WERI-Rb-1 (cell line): ENCODE measurements at places on chromosomes 2 and 18.
A peak's percentile ranks its signal among the peaks of the same experiment; 100 is the strongest.

- no peak for DNase-seq
Observed at GRCh38 chr2:122999821-123000220, 1025.3 kb upstream of the CNTNAP5 start.

DNA sequence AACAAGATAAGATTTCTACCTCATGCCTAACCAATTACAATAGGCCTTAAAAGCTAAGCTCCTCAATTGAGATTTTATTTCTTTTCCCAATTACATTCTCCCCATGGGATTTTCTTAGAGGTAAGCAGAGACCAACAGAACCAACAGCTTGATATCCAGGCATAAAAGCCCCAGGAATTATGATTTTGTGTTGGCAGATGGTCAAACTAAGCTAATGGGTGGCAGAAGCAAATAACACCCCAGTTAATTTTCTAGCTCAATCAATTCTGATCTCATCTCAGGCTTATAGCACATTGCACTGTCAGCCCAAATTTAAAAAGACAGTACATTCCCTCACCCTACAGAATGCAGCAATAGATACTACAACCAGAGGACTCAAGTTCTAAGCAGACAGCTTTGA, 156.4 kb downstream of the NRXN1 start:
- DNase-seq = no peak

DNA sequence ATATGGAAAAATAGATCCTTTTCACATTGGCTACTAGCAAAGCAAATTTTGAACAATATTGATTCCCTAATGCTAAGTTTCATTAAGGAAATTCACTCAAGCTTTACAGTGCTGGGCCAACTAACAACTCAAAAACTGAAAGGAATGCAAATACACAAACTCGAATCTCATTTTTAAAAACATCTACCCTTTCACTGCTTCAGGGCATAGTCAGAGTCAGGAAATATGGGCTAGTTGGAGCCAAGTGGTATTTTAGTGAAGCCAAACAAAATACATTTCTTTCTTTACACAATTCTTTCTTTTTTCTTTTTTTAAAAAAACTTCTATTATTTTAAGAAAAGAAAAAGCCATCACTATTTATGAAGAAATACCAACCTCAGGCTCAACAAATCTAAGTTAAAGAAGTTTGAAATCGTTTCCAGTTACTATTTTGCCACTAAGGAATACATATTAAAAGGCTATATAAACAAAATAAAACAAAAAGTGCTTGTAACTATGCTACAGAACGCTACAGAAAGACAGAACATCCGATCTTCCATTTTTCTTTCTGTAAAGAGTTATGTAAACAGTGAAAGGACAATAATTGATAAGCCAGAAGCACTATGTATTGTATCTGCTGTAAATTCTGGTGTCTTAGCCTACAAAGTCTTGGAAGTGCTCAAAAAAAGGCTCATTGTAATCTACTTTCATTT, 113.6 kb upstream of the STK17B start:
- DNase-seq = no peak

DNA sequence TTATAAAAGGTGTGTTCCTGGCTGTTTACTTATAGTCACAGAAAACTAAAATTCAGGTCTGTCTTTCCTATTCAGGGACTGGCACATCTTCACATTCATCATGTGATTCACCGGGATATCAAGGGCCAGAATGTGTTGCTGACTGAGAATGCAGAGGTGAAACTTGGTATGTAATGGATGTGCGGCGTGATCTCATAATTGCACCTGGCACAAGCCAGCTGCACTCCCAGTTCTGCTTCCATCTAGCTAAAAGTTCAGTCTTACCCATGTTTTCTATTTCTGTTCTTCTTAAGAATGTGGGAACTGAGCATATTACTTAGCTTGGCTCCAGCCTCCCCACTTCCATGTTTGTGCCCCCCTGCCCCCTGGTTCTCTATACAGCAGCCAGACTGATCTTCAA, 131.9 kb downstream of the MAP4K4 start:
- no peak for DNase-seq

- no peak for DNase-seq
Observed at GRCh38 chr2:140643761-140644187, 1487.0 kb downstream of the LRP1B start.

DNA sequence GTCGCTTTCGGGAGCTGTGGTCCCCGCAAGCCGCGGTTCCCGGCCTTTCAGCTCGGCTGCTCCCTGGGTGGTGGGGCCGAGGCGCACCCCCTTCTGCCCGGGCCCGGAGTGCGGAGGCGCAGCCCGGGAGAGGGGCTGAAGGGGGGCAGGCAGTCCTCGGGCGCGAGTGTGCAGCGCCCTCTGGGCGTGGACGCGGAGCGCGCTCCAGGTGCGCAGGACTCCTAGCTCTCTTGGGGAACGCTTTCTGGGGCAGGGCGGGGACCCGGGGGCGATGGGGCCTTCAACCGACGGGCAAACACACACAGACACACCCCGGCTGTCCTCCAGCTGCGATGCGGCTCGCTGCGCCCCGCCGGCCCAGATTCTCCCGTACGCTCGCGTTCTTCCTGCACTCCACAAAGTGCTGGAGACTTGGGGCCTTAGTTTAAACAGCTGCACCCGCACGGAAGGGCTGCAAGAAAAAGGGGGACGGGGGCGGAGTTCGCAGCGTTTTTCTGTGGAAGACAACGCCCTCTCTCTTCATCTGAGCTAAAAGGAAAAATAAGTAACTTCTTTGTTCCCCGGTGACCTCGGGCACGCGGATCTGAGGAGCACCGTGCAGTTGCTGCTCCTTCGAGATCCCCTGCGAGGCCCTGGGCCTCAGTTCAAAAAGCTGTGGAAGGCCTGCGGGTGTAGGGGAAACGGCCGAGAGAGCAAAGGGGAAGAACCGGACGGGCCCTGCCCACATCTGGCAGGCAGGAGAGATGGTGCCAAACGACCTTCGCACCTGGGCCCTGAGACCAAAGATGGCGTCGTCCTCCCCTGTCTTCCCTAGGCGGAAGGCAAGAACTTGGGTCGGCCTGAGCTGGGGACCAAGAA, 593 bp upstream of the SDC1 start:
- DNase-seq = peak; percentile 93

DNA sequence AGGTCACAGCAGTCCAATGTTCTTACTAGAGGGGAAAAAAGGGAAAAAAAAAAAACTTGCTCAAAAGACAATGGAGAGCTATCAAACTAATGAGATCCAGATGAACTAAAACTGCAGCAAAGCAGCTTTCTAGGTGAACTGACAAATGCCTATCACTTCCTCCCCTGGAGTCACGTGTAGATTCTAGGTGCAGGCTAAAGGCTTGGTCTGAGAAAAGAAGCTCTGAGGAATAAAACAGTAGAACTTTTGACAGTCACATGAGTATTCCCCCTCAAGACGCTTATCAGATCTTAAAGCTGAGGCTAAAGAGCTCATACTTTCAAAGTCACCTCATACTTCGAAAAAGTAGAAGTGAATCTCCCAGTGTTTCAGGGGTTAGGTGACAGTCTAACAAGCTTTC, 42.3 kb downstream of the SMAD2 start:
- DNase-seq = no peak

DNA sequence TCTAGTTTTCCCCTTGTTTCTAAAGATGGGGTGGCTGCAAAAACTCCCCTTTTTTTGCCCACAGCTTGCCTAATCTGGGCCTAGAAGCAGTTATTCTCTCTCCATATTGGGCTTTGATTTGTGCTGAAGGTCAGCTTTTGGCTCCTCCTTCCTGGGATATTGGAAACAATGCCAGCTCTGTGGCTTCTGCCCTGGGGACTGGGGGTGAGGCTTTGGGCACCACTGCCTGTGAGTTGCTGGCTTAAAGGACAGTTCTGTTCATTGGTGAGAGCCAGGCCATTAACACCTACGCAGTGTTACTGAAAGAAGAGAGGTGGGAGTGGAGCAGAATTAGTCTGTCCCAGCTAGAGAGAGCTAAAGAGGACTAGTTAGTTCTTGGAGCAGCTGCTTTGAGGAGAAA, 4.3 kb downstream of the UBXN2A start:
- DNase-seq = no peak

DNA sequence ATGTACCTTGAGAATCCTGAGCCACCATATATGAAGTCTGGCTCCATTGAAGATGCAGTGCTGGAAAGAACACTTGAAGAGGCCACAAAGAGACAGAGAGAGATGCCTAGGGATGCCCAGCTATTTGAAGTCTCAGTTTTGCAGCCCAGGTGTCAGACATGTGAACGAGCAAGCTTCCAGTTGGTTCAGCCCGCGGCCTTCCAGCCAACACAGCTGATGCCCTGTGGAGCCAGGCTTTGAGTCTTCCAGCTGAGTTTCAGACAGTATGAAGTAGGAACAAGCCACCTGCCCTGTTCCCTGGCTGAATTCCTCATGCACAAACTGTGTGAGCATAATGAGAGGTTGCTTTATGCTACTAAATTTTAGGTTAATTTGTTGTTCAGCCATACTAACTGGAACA, 108.8 kb downstream of the SPHKAP start:
- no peak for DNase-seq

- DNase-seq = no peak
Observed at GRCh38 chr2:192414794-192415193, 220.1 kb upstream of the TMEFF2 start.

GRCh38 chr2:47664817-47665216, 118.1 kb upstream of the MSH6 start:
- peak; percentile 31 for DNase-seq

DNA sequence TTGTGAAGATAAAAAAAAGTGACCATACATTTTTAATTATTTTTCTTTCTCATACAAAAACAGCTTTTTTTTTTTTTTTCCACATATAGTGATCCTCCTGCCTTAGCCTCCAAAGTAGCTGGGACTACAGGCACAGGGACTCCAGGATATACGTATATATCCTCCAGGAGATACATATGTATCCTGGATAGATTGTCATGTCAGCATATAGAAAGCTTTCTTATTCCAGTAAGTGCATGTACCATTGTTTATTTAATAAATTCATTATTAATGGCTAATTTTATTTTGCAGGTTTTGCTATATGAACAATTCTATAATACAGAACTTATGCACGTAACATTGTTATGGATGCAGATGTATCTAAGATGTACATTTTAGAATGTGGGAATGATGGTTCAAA, 138.7 kb downstream of the DOK6 start:
- no peak for DNase-seq

GRCh38 chr2:174484573-174484972, 2.3 kb downstream of the GPR155 start:
- no peak for DNase-seq

DNA sequence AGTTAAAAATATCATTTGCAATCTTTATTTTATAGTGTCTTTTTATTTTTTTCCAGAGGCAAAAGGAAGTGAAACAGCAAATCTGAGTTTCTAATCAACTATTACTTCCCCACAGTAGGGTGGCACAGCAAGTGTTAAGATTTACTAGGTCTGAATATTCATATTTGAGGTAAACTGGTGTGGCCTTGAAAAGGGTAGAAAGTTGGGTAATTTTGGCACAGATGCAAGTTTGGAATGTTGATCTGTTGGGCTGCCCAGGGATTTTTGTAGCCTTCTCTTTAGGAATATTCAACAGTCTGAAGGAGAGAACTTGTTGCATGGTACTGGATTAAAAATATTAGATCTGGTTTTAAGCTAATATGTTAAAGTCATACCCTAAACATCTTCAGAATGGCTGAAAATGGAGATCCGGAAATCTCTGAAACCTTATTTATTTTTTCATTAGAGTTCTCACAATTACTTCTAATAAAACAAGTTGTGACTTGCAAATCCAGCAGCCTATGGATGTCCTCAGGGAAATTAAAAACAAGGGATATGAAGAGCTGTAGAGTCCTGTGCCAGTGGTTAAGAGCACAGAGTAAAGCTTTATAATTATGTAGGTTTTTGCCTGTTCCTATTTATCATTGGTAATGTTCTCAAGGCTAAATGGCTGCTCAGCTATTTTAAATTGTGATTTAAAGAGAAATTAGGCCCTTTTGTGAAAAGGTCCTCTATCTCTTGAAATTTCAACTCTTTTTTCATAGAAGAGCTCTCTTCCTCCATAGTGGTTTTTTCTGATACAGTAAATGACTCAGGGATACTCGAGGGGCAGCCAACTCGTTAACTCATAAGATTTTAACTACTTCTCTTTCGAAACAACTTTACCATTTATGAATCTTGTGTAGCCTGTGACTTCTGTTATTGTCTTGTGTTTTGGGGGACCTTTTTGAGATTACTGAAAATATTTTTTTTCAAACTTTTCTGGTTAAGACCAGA, 11.0 kb downstream of the TANK start:
- no peak for DNase-seq

GRCh38 chr2:178403671-178404306, 47.2 kb downstream of the PRKRA start:
- DNase-seq = no peak

GRCh38 chr18:43022874-43023273, 92.6 kb downstream of the RIT2 start:
- no peak for DNase-seq

GRCh38 chr2:202098291-202098690, 25.2 kb downstream of the KIAA2012 start:
- no peak for DNase-seq

- DNase-seq = peak; percentile 61
Observed at GRCh38 chr18:31684279-31685096, at the start of gene B4GALT6. Gene B4GALT6, minus strand, starts transcription at chr18:31684581. Its CDS starts 155 bp downstream, at chr18:31684426.

DNA sequence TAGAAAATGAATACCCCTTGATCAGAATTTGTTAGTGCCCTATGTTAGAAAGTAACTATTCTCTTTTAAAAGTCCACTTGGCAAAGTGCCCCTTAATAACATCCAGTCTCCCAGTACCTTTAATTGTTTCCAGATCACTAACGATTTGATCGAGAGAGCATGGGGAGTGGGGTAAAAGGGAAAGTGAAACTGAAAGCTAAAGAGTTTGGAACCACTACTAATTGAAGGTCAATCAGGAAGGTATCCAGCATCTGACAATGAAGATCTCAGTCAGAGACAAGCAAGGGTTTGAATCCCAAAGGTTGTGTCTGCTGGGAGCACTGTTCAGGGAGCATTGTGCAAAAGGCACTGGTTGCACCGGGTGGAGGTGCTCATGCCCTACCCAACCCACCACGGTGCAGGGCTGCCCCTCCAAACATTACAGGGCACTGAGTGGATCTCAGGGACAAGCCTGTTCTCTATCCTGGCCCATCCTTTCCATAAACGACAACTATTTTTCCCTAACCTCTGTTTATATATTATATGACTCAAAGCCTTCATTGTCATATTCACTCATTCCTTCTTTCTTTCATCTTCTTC, 14.6 kb upstream of the RIT2 start:
- DNase-seq = no peak

GRCh38 chr2:238868067-238868524, 20.2 kb downstream of the TWIST2 start:
- DNase-seq = no peak

- no peak for DNase-seq
Observed at GRCh38 chr2:67645280-67646138, 248.4 kb downstream of the ETAA1 start.
